ENCODE measurements at places on chromosomes 6 and 20.

- no peak for DNase-seq
Measured at GRCh38 chr20:40984496-40984895, 44.1 kb upstream of the TOP1 start.

GRCh38 chr20:49979030-49979832 is 3.5 kb upstream of the SNAI1 start:
- DNase-seq, result peak; percentile 84

DNA sequence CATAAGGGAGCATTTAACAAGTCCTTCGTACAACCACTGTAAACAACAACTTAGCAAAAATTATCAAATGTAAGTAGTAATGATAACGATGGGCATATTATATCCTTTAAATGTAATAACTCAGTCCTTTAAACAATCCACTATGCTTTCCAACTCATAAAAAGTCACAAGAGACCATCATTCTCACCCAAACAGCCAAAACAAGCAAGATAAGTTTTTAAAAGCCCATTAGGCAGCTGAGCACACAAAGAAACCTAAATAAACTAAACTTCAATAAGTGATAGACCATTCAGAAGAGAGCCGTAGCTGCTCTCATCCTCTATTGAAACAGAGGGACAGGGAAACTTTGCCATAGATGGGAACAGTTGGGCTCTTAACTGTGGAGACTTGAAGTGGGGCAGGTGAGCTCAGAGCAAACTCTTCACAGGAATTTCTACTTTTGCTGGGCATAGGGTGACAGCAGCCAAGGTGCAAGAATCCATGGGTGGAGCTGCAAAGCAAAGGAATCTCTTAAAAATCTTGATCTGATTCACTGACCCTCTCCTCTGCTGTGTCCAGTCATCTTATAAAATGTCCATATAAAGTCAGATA is 22.5 kb downstream of the RAB22A start:
- no peak for DNase-seq

DNA sequence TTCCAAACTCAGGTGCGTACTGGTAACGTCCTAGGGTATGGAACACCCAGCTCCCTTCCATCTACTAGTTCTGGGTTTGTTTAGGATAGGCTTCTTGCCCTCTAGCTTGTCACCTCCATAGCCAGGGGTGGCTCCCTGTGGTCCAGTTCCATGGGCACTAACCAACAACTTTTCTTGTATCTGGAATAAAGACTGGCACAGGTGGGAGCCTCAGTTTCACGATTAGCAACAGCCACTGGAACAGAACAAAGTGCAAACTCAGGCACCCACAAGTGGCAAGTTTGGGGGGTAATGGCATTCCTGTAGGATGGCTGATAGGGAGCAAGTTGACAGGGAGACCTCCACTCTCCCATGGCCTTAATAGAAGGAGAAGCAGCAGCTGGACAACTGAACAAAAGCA is 5.6 kb upstream of the APMAP start:
- no peak for DNase-seq

DNA sequence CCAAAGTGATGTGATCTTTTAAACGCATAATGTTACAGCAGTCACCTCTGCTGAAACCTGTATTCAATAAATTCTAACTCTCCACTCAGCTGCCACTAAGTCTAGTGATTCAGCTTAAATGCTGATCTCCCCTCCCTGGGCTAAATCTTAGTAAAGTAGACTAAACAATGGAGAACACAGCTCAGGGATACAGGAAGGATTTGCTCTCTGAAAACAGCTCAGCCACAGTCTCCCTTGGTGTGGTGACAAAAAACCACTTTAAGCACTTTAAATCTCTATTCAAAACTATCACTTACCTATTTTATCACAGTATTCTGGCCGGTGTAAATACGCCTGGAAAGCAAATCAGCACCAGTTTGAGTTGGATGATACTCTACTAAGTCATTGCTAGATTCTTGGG is 130.6 kb downstream of the RFX6 start:
- DNase-seq, result no peak
